ENCODE measurements at places on chromosomes 3 and 15. TPM values are rescaled to one million over a fixed set of nuclear protein-coding genes. Genes with fewer than 3 reads are reported as not detected.

DNA sequence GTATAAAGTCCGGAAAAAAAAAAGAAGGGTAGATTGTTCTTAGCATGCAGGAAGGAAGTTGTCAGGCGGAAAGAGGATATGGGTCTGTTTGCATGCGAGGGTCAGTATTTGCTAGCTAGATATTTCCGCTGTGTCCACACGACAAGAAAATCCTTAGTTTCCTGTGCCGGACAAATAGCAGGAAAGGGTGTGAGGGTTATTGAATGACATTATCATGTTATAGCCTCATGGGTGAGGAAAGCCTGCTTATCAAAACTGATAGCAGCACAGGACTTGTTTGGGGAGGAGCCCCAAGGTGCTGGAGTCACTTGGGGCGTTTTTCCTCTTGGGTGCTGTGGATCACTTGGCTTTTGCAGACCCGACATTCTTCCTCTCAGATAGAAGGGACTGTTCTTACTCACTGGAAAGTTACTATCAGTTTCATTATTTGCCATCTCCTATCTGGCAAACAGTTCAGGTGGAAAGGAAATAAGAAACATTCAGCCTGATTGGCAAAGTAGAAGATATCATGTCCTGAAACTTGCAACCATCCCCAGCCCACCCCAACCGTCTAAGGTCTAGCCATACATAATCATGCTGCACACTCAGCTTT is 127.2 kb upstream of the DPH6 start:
- no peak overlapping the region for H3K27ac ChIP-seq
- no peaks in the 10 kb centered on the region for H3K36me3 ChIP-seq
- no peaks in the 10 kb centered on the region for H3K27me3 ChIP-seq
- H3K4me1 ChIP-seq, result no peaks in the 10 kb centered on the region

DNA sequence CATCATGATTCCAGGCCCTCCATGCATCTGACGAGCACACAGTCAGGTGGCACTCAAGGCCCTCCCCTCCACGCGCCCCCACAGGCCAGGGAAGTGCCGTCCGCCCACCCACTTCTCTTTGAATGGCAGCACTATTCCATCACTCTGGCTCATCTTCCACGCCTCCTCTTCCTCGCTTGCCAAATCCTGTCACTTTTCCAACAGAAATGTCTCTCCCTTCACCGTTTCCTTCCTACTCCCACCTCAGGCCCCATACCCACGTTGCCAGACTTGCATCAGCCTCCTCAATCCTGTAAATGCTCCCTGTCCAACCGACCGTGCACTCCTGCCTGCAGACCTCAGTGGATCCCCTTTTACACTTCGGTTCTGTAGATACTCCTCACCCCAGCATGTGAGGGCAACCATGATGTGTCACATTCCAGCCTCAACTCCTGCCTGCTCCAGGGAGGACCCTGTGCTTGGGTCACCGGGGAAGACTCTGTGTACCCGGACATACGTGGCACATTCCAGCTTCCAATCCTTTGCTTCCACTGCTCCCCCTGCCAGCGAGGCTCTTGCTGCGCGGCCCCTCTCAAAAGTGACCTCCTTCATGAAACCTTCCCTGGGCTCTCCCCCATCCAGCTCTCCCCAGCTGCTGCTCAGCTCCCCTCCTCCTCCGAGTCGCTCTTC is 29.6 kb downstream of the ADCY5 start:
- H3K4me3 ChIP-seq, result no peak overlapping the region
- no peaks in the 10 kb centered on the region for H3K36me3 ChIP-seq
- H3K4me1 ChIP-seq, result peaks cover 12% of the 10 kb centered on the region

GRCh38 chr3:50375258-50375931 is 16.1 kb upstream of the TMEM115 start:
- no peaks in the 10 kb centered on the region for H3K36me3 ChIP-seq
- H3K27me3 ChIP-seq, result no peaks in the 10 kb centered on the region
- no peak overlapping the region for H3K27ac ChIP-seq
- H3K4me3 ChIP-seq, result no peak overlapping the region

Gene MOBP
- total RNA-seq, result not detected

Gene PIGB
- 5.8 TPM for total RNA-seq

Gene OXTR
- total RNA-seq, result 0.04 TPM

Gene GOLGA6A
- 0.61 TPM for total RNA-seq

All from right lobe of liver (tissue), 6 donors.